ENCODE measurements at places on chromosomes 13 and 19. TPM values are rescaled to one million over a fixed set of nuclear protein-coding genes. Genes with fewer than 3 reads are reported as not detected.

NBEA gene
- total RNA-seq: 0.14 TPM

GRCh38 chr13:110479215-110479545 is 82.3 kb downstream of the RAB20 start:
- DNase-seq: no peak

- no peak for DNase-seq
Measured at GRCh38 chr19:33440682-33441081, 67.2 kb downstream of the CEBPG start.

- no peak for DNase-seq
Measured at GRCh38 chr13:113137691-113138298, 15.2 kb downstream of the F10 start.

GRCh38 chr19:55276720-55277430 is 3.0 kb downstream of the HSPBP1 start:
- no peak for DNase-seq

- DNase-seq: no peak
Measured at GRCh38 chr13:98632961-98633360, 56.1 kb upstream of the STK24 start.

DNA sequence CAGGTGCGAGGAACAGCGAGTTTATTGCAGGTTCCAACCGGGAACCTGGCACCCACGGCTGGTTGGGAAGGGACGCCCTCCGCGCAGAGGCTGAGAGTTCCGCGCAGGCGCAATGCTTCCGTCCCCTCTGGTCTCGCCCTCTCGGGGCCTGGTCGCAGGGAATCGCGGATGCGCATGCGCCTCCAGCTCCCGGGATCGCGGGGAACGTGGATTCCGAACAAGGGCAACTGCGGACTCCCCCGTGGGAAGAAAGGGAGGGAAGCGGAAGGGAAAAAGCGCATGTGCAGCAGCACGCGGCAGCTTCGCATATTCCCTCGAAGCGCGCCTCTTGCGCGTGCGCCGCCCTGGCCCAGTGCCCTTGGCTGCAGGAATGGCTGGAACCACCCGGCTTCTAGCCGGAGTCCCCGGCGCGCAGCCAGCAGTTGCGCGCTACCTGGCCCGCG is 1.1 kb downstream of the TSSK6 start:
- no peak for DNase-seq

DNA sequence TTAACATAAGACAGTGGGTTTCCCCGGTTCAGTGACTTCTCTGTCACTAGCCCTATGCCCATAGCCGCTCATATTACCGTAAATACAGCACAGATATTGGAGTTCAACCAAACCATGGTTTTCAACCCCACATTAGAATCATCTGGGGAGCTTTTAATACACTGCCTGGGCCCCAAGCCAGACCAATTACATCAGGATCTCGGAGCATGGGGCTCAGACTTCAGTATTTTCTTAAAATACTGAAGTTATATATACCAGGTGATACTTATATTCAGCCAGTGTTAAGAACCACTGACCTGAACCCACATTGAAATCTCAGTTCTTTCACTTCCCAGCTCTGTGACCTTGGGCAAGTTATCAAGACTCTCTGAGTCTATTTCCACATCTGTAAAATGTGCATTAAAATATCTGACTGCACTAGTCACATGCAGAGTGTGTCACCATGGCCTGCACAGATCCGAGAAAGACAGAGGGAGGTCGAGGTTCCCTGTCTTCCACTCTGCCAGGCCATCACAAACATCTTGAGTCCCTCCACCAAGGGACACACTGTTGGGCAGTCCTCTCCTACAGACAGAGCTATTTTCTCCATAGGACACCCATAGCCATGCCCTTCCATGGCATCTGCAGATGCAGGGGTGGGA is 32.2 kb upstream of the IPO5 start:
- DNase-seq: no peak
